ENCODE measurements at places on chromosomes 2 and 18. TPM values are rescaled to one million over a fixed set of nuclear protein-coding genes. Genes with fewer than 3 reads are reported as not detected.

The EGR4 gene
- 0.26 TPM for polyA plus RNA-seq

The GALNT3 gene
- 4.1 TPM for polyA plus RNA-seq

The ST8SIA3 gene
- not detected for polyA plus RNA-seq

The LYPD1 gene
- not detected for polyA plus RNA-seq

The CDK15 gene
- polyA plus RNA-seq = not detected

The SLC4A3 gene
- polyA plus RNA-seq = not detected

The ANKRD30B gene
- not detected for polyA plus RNA-seq

The PPP1R1C gene
- not detected for polyA plus RNA-seq

The DYTN gene
- polyA plus RNA-seq = not detected

The NOSTRIN gene
- not detected for polyA plus RNA-seq

The HOXD9 gene
- polyA plus RNA-seq = not detected

The IL18R1 gene
- polyA plus RNA-seq = 2.2 TPM

The CHST9 gene
- not detected for polyA plus RNA-seq

The USP37 gene
- 9.8 TPM for polyA plus RNA-seq

The SLC5A7 gene
- polyA plus RNA-seq = not detected

The TMEM150A gene
- polyA plus RNA-seq = 13.4 TPM

The ING5 gene
- 34.0 TPM for polyA plus RNA-seq

The DLGAP1 gene
- not detected for polyA plus RNA-seq

The SCRN3 gene
- 8.1 TPM for polyA plus RNA-seq

The SKOR2 gene
- polyA plus RNA-seq = not detected

The SLC9A4 gene
- not detected for polyA plus RNA-seq

The G6PC2 gene
- polyA plus RNA-seq = not detected

The SLC14A1 gene
- 3.5 TPM for polyA plus RNA-seq

The SERPINB10 gene
- not detected for polyA plus RNA-seq

The ANTXR1 gene
- polyA plus RNA-seq = not detected

The LRP2 gene
- not detected for polyA plus RNA-seq

The LIMS3 gene
- 0.85 TPM for polyA plus RNA-seq

The MOCOS gene
- polyA plus RNA-seq = 0.13 TPM

The ACTG2 gene
- not detected for polyA plus RNA-seq

The DUSP2 gene
- 55.6 TPM for polyA plus RNA-seq

The PLEK gene
- 110 TPM for polyA plus RNA-seq

The TUBB8B gene
- 0.38 TPM for polyA plus RNA-seq

The POTEJ gene
- polyA plus RNA-seq = not detected

The HAAO gene
- 5.7 TPM for polyA plus RNA-seq

The GRHL1 gene
- 0.16 TPM for polyA plus RNA-seq

The PDCD1 gene
- polyA plus RNA-seq = 0.19 TPM

The NRBP1 gene
- polyA plus RNA-seq = 69.2 TPM

The CREG2 gene
- 0.06 TPM for polyA plus RNA-seq

The PRKAG3 gene
- not detected for polyA plus RNA-seq

The KCNJ3 gene
- not detected for polyA plus RNA-seq

The ELAC1 gene
- 13.3 TPM for polyA plus RNA-seq

The CD8B gene
- polyA plus RNA-seq = 1.1 TPM

The CCDC148 gene
- not detected for polyA plus RNA-seq

The HSBP1L1 gene
- polyA plus RNA-seq = 10.9 TPM

The KYNU gene
- 59.5 TPM for polyA plus RNA-seq

The OR6B2 gene
- not detected for polyA plus RNA-seq

The ADCYAP1 gene
- not detected for polyA plus RNA-seq

The PPP1R7 gene
- polyA plus RNA-seq = 94.7 TPM

The CCL20 gene
- not detected for polyA plus RNA-seq

The REG1A gene
- not detected for polyA plus RNA-seq

The SMC6 gene
- 43.8 TPM for polyA plus RNA-seq
